NCI-H1105 treated with DMSO at 0.1 percent for 48 hours (cell line): ENCODE measurements at places on chromosomes 12 and 14.

GRCh38 chr12:92396647-92397252, 251.1 kb upstream of the BTG1 start:
- no peak for DNase-seq

GRCh38 chr14:55799508-55800095, 219.6 kb downstream of the KTN1 start:
- no peak for DNase-seq

- DNase-seq, result peak; percentile 39
These were observed 788 bp downstream of the DDHD1 start for GRCh38 chr14:53152184-53152886.

DNA sequence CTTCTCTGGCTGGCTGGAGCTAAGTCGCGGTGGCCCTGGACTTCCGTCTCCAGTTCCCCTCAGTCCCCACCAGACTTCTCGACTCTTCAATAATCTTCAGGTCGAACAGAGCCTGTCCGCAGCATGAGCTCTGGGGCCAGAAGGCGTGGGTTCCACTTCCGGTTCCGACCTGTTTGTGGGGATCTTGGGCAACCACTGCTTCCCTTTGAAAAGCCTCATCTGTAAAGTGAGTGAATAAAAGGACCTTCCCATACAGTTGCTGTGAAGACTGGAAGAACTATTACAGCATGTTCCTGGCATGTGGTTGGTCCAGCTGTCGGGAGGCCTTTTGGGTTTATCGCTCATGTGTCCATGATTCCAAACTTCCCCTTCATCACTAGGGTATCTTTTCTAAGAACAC, 19.4 kb downstream of the ADGRD1 start:
- DNase-seq, result no peak

DNA sequence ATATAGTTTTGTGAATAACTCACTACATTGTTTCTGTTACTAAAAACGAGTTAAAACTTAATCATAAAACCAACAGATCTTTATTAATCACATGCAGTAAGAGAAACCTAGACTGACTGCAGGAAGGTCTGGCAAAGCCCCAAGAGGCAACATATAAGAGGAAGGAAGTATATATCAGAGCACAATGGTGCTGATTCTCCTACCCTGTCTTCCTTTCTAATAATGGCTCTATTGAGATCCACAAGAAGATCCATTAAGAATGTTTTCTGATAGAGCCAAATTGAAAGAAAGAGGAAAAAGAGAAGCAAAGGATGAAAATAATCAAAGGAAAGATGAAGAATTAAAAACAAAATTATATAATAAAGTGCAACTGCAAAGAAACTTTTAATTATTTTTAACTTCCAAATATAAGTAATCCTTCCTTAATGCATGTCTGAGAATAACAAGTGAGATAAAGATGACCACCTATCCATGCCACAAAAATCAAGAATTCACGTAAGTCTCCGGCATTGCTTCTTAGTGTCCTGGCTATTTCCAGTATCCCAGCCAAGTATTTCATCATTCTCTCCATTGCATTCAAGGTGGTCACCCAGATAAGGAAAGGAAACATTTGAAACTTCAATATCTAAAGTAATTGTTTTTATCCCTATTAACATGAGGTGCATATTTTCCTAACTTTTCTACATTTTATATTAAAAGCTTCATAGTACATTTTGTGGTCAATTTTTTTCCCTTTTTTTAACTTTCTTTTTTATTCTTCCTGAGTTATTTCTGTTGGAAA, 62.2 kb downstream of the SOX5 start:
- no peak for DNase-seq
